ENCODE measurements at places on chromosomes 2 and 18.

GRCh38 chr2:52097071-52097470 is 1065.1 kb upstream of the NRXN1 start:
- no peaks in the 10 kb centered on the region for H3K27me3 ChIP-seq
- H3K4me3 ChIP-seq = no peak overlapping the region
- H3K4me1 ChIP-seq = no peaks in the 10 kb centered on the region
- H3K27ac ChIP-seq = no peak overlapping the region
- peaks cover 5% of the 10 kb centered on the region for H3K36me3 ChIP-seq

DNA sequence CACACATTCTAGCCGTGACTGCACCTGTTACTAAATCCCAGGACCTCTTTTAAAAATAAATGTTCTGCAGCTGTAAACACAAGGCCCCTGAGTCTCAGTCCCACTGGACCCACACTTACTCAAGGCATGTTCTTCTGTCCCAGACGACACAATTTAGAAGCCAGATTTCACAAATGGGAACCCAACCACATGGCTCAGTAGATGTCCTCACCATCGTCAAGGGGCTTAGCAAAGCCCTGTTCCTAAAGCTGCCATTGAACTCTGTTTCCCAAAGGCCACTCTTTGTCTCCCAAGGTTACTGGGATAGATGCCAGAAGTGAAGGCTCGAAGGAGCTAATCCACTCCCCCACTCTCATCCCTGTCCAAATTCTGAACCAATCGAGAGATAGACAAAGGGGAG is 301.0 kb downstream of the GALR1 start:
- peaks cover 16% of the 10 kb centered on the region for H3K27me3 ChIP-seq
- H3K27ac ChIP-seq = no peak overlapping the region
- H3K4me3 ChIP-seq = no peak overlapping the region
- no peaks in the 10 kb centered on the region for H3K4me1 ChIP-seq

- H3K27me3 ChIP-seq = no peaks in the 10 kb centered on the region
- peak overlapping the region; percentile 39 for H3K4me3 ChIP-seq
- no peaks in the 10 kb centered on the region for H3K36me3 ChIP-seq
- peak overlapping the region; percentile 81 for H3K27ac ChIP-seq
Measured at GRCh38 chr2:217789003-217789735, 213.6 kb downstream of the TNS1 start.

- no peaks in the 10 kb centered on the region for H3K36me3 ChIP-seq
- no peak for DNase-seq
- H3K4me1 ChIP-seq = peaks cover 4% of the 10 kb centered on the region
- H3K27ac ChIP-seq = no peak overlapping the region
- no peak overlapping the region for H3K4me3 ChIP-seq
Measured at GRCh38 chr2:98913916-98914712, 21.9 kb downstream of the CRACDL start.

GRCh38 chr2:209556354-209556961 is 132.6 kb downstream of the MAP2 start:
- DNase-seq = no peak
- H3K27me3 ChIP-seq = no peaks in the 10 kb centered on the region
- no peaks in the 10 kb centered on the region for H3K36me3 ChIP-seq
- no peak overlapping the region for H3K4me3 ChIP-seq
- no peaks in the 10 kb centered on the region for H3K4me1 ChIP-seq

DNA sequence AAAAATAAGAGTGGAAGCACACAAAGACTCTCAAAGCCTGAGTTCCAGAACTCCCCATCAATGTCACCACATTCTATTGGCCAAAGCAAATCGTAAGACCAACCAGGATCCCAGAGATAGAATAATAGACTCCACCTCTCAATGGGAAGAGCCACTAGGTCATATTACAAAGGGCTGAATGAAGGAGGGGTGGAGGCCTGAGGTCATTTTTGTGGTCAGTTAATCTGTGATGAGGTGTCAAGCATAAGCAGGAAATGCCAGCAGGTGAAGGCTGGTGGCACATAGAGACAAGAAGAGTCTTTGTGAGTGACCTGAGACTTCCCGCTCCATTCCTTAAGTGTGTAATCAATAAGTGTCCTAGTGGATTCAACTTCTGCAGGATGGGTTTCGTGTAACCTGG is 144.3 kb downstream of the TFCP2L1 start:
- H3K4me3 ChIP-seq = no peak overlapping the region
- peak; percentile 47 for DNase-seq
- no peaks in the 10 kb centered on the region for H3K36me3 ChIP-seq
- H3K27me3 ChIP-seq = peaks cover 3% of the 10 kb centered on the region

Measured in natural killer cell treated with Interleukin-12 subunit alpha and Interleukin-12 subunit beta and Interleukin-15 and Interleukin-18, amount 100 ng/mL, for 72 hours (primary cell).